CD4-positive, CD25-positive, alpha-beta regulatory T cell (primary cell): ENCODE measurements at places on chromosomes 6 and 20. TPM values are rescaled to one million over a fixed set of nuclear protein-coding genes. Genes with fewer than 3 reads are reported as not detected.

- no peak for DNase-seq
Observed at GRCh38 chr6:63476302-63476701, 96.0 kb upstream of the LOC128125822 start.

- no peak for DNase-seq
Observed at GRCh38 chr6:31580438-31580740, 1.8 kb downstream of the LTB start.

- no peak for DNase-seq
Observed at GRCh38 chr6:11459079-11459610, 78.4 kb upstream of the TMEM170B start.

DNA sequence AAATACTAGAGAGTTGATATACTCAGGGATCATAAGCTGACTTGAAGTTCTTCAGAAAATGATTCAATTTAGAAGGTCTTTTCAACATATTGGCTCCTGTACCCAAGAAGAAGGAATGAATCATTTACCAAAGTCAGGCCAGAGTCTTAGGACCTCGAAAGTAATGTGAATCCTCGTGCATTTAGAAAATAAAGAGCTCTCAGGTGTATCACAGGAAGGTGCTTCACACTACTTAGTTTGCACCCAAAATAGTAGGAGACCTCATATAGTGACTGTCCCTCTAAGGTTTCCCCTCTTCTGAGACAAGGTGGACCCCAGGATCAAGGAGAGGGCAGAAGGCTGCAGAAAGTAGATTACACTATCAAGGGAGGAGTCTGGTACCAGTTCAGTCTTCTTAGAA lies 71.8 kb downstream of the F13A1 start:
- no peak for DNase-seq

DNA sequence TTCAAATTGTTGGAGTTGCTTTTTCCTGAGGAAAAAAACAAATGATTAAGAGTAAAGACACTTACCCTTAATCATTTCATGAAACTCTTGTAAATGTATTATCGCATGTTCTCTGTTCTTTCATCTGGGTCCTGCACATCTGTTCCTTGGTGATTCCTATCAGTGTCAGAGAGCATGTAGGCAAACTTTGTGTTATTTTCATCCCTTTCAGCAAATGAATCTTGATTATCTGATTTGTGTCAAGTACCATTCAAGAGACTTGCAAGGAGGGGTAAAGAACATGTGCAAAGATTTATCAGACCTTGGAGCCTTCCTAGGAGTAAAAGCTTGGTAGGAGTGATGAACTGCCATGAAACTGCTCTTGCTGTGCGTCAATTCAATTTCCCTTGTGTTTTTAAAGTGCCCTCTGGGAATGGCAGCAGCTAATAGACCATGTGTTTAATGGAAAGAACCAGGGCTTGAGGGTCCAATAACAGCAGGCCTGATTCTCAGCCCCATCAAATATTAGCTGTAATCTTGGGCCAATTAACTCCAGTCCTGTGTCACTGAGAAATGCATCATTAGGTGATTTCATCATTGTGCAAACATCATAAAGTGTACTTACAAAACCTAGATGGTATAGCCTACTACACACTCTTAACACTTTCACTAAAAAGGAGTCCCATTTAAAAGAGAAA lies 118.9 kb upstream of the CEP85L start:
- DNase-seq = no peak

DNA sequence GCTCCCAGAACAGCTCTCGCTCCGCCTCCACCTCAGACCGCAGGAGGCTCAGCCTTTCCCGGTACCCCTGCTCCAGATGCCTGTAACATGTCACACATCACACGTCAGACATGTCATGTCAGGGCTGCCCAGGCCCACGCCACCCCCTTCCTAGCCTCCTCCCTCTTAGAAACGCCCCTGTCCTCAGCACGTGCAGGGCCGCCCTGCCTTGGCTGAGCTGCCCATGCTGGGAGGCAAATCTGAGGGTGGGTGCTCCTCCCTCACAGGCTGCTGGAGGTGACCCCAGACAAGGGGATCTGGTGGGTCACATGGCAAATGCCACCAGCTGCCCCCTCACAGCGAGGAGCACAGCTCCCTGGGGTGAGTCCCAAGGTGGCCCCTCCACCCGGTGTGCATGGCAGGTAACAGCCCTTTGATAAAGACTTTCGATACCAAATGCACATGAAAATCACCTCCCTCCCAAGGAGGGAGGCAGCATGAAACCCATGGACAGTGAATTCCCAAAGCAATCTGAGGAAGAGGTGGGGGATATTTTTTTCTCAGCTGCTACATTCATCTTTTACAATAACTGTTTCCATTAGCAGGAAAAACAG lies 84.1 kb downstream of the GINS1 start:
- DNase-seq = no peak

DNA sequence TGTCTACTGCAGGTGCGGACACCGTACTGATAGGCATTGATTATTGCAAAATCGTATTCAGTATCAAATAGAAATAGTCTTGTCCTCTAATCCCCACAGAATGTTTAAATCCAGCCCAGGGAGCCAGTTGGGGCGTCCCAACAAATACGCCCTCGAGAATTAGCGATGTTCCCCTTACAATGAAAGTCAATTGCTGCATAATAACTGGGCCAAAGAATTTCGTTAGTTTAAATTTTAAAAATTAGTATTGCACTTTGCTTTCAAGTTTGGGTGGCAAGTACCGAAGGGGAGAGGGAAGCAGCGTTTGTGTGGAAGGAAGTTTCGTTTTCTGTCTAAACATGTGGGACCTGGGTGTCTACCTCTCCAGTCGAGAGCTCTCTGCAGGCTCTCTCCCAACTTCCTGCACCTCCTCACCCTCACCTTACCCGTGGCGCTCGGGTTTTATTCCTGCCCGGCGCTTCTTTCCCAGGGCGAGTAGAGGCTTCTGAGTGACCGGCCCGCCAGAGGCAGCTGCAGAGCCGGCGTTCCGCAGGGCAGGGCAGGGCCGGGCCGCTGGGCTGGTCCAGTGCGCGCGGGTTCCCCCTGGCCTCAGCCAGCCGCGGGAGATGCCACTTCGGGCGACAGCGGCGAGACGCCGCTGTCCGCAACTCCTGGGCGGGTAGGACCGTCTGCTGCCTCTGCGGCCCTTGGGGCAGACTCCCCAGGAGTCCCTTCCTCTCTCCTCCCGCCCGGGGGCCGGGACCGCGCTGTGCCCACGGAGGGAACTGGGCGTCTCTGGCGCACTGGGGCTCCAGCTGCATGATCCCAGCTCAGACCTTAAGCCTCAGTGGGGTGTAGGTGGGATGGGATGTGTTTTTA lies 862 bp upstream of the TFAP2C start:
- no peak for DNase-seq

- DNase-seq = no peak
Observed at GRCh38 chr20:32512047-32512385, 73.1 kb downstream of the NOL4L start.

DNA sequence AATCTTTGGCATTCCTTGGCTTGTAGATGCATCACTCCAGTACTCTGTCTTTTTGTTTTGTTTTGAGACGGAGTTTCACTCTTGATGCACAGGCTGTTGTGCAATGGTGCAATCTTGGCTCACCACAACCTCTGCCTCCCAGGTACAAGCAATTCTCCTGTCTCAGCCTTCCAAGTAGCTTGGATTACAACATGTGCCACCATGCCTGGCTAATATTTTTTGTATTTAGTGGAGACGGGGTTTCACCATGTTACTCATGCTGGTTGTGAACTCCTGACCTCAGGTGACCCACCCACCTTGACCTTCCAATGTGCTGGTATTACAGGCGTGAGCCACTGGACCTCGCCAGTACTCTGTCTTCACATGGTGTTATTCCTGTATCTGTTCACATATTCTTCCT lies 35.8 kb upstream of the LGSN start:
- no peak for DNase-seq

DNA sequence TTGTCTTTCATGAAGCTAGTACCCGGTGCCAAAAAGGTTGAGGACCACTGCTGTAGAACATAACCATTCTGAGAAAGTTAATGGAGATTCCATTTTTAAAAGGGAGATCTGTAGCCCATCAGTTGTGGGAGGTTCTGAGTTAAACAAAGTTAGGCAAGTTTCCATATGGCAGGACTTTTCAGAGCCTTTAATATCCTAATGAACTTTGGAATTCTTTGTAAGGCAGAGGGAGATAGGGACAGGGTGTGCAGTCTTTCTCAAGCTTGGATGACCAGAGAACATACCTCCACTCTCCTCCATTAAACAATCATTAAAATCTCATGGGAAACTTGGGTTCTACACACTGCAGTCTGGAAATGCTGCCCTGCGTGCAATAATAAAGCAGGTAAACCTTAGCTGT lies 14.8 kb downstream of the ADGRF4 start:
- DNase-seq = no peak

GRCh38 chr20:7858734-7859250 lies 81.5 kb downstream of the HAO1 start:
- DNase-seq = no peak

DNA sequence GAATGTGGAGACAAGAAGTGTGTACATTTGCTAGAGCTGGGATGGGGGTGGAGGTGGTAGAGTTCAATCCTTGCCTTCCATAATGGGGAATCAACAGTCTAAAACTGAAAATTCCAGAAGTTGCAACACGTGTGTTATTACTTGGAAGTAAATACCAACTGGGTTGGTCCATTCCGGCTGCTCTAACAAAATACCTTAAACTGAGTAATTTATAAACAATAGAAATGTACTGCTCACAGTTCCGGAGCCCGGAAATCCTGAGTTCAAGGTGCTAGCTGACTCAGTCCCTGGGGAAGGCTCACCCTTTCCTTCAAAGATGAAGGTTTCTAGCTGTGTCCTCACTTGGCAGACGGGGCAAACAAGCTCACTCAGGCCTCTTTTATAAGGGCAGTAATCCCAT lies 59.0 kb downstream of the RIN2 start:
- DNase-seq = no peak

- peak; percentile 90 for DNase-seq
Observed at GRCh38 chr6:107822176-107823046, 1.7 kb downstream of the SCML4 start.

DNA sequence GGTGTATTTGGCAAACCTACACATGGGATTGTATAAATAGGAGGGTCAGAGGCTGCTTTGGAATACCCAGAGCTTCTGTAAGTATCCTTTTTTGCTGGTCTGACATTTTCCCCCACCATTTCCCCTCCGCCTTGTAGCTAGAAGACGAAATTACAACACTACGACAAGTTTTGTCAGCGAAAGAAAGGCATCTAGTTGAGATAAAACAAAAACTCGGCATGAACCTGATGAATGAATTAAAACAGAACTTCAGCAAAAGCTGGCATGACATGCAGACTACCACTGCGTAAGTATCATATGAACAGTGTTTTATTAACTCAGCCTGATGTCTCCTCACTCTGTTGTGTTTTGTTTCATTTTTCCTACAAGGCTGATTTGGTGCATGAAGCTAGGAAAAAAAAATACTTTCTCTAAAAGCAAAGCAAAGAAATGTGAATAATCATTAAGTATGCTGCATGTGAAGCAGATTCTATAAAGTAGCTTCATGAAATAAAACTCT lies 72.7 kb downstream of the HDDC2 start:
- DNase-seq = no peak

- DNase-seq = no peak
Observed at GRCh38 chr6:77502981-77503380, 39.7 kb upstream of the HTR1B start.

DNA sequence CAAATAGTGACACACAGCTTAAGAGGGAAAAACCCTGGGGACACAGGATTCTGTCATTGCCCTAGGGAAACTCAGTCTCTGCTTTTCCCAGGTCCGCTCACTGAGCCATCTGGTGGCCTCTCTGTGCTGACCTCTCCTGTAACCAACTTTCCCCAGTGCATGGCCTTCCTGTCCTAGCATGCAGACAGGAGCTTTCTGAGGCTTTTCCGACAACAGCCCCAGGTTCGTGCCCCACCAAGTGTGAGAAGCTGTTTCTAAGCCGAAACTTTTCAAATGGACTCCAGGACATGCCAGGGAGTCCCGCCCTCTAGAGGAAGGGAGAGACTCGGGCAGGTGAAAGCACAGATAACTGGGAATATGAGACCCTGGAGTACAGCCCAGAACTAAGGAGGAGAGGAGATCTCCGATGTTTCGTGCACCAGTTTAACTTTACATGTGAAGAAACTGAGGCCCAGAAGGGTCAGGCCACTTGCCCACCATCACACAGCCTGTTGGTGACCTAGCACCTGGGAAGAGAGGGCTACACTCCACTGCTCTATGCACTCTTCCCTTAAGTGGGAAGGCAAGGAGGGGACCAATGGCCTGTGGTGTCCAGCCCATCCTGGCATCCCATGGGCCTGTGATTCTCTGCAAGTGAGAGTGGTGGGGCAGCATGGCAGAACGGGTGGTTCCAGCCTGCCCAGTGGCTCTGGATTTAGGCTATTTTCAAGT lies 46.2 kb downstream of the RPP40 start:
- no peak for DNase-seq

DNA sequence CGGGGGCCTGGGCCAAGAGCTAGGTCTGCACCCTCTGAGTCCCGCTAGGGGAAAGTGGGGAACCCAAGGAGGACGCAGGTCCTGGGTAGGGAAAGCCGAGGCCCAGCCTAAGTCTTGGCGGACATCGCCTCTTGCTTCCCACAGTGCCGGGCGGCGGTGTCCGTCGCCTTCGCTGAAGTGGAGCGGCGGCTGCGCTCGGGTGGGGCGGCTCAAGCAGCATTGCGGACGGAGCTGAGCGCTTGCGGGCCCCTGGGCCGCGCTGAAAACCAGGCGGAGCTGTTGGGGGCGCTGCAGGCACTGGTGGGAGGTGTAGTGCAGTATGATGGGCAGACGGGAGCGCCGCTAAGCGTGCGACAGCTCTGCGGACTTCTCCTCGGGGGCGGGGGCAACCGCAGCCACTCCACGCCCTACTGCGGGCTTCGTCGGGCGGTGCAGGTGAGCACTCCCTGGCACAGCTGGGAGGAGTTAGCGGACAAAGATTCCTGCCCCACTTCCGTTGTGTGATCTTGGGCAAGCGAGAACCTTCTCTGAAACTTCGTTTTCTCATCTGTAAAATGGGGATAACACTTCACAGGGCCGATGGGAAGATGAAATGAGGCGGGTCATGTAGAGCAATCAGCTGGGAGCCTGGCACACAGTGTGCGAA lies 4.2 kb downstream of the PRSS16 start:
- DNase-seq = peak; percentile 80

GRCh38 chr6:89133981-89134380 lies 11.9 kb upstream of the PM20D2 start:
- DNase-seq = no peak

DNA sequence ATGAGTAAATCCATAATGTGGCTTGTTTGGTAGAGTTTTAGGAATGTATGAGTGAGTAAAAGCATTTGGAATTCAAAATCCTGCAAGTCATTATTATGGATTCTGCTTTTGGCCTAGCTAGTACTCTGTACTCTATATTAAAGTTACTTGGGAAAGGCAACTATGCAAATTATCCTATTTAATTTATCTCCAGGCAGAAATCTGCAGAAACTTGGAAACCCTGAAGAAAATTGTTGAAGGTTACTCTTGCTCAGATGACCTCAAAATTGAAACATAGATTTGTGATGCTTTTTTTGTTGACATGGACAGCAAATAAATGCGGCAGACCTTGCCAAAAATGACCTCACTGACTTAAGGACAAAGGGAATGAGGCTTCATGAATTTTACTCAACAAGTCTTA lies 477.1 kb upstream of the EYS start:
- DNase-seq = no peak

Gene HMGCLL1
- not detected for total RNA-seq

Gene ECT2L
- total RNA-seq = not detected

Gene NUP43
- 22.4 TPM for total RNA-seq

Gene CRISP2
- not detected for total RNA-seq

Gene THBD
- not detected for total RNA-seq

Gene OSBPL2
- total RNA-seq = 85.2 TPM

Gene TBX18
- total RNA-seq = not detected

Gene TNFRSF6B
- not detected for total RNA-seq

Gene AKAP12
- total RNA-seq = 0.30 TPM

Gene SPATS1
- total RNA-seq = not detected

Gene TPD52L1
- total RNA-seq = not detected
